ENCODE measurements at places on chromosomes 3 and 15. TPM values are rescaled to one million over a fixed set of nuclear protein-coding genes. Genes with fewer than 3 reads are reported as not detected.

ZNF662 gene
- total RNA-seq, result 3.3 TPM

CORO2B gene
- total RNA-seq, result 15.7 TPM

CCR3 gene
- total RNA-seq, result 0.26 TPM

PLSCR5 gene
- not detected for total RNA-seq

DNAH12 gene
- total RNA-seq, result under 0.01 TPM

ALDH1A3 gene
- 73.7 TPM for total RNA-seq

RTP4 gene
- 2.1 TPM for total RNA-seq

Data from fibroblast of lung (primary cell).